ENCODE measurements at places on chromosomes 4 and X.
A peak's percentile ranks its signal among the peaks of the same experiment; 100 is the strongest.

DNA sequence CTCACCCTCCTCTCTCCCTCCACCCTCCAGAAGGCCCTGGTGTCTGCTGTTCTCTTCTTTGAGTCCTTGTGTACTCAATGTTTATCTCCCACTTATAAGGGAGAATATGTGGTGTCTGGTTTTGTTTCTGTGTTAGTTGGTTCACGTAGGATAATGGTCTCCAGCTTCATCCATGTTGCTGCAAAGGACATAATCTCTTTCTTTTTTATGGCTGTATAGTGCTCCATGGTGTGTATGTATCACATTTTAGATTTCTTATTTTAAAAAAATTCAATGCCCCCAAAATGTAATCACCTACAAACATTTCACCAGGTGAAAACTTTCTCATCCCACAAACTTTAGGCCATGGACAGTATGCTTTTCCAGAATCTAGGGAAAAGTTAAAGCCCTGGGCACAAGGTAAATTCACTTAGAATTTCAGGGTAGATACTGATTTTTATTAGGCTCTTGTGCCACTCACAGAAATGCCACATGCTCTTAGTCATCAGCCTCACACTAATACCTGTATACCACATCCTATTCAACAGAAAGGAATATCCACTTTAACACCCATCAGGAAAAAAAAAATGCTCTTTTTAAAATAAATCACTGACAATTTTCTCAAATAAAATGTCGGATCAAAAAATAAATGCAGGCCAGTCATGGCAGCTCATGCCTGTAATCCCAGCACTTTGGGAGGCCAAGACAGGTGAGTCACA lies 104.8 kb upstream of the ENPP6 start:
- DNase-seq, result no peak

- peak; percentile 88 for DNase-seq
These were observed 53.3 kb downstream of the RGS12 start for GRCh38 chr4:3346146-3346545.

GRCh38 chr4:26085551-26085950 lies 171.5 kb downstream of the SMIM20 start:
- DNase-seq, result no peak

- no peak for DNase-seq
These were observed 481.0 kb downstream of the KCNIP4 start for GRCh38 chr4:21467551-21467950.

GRCh38 chr4:135316266-135316779 lies 1114.7 kb upstream of the PABPC4L start:
- DNase-seq, result no peak

GRCh38 chrX:53073115-53073586 lies 9.0 kb upstream of the TSPYL2 start:
- DNase-seq, result no peak

DNA sequence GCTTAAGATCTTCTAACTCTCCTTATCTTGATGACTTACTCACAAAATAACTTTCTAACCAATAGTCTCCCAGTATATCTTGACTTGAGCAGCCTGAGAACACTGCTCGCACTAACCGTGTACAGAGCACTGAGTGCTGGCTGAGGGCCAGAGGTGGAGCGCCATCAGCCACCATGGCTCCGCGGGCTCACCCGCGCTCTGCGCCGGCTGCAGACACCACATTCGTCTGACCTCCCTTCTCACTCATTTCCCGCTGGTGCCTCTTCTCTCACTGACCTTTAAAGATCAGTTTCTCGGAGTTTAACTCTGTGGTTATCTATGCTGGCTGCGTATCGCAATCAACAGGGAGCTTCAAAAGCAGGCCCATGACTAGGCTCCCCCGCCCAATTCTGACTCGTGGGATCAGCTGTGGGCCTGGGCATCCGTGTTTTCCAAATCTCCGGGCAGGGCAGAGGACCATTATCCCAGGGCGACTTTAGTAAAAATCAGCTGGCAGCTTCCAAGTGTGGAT lies 78.6 kb downstream of the HAUS3 start:
- no peak for DNase-seq

GRCh38 chrX:22012051-22012450 lies 20.1 kb upstream of the PHEX start:
- no peak for DNase-seq

- no peak for DNase-seq
These were observed 46.7 kb downstream of the GRIA3 start for GRCh38 chrX:123230798-123231197.

GRCh38 chr4:80521438-80521837 lies 185.9 kb downstream of the CFAP299 start:
- no peak for DNase-seq

GRCh38 chr4:186148336-186148975 lies 42.9 kb upstream of the CYP4V2 start:
- DNase-seq, result no peak

GRCh38 chr4:80386281-80386886 lies 50.9 kb downstream of the CFAP299 start:
- DNase-seq, result no peak

DNA sequence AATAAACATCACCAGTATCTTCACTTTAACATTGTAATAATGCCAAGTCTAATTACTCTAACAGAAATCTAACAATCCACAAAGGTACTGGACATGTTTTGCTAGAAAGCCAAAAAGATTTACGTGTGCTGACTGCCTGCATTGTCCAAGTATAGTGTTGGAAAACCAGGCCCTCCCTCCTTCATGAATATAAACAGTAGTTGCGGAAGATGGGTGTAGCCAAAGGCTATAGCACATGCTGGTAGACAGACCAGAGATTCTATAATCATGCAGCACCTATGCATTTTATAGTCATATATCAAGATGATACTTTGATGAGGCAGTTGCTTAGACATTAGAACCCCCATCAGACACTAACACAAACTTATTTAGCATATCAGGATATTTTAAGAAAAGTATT lies 22.6 kb downstream of the ZNF280C start:
- no peak for DNase-seq

- no peak for DNase-seq
These were observed 9.6 kb upstream of the MEPE start for GRCh38 chr4:87823200-87823599.

GRCh38 chrX:16067886-16068515 lies 55.4 kb upstream of the GRPR start:
- no peak for DNase-seq

GRCh38 chr4:164614329-164614728 lies 139.6 kb upstream of the SMIM31 start:
- DNase-seq, result no peak
